ENCODE measurements at places on chromosomes 7 and 10.
A peak's percentile ranks its signal among the peaks of the same experiment; 100 is the strongest.

GRCh38 chr10:5961405-5962100 lies 15.8 kb downstream of the IL15RA start:
- DNase-seq = no peak

GRCh38 chr7:149196705-149197171 lies 1.4 kb downstream of the ZNF282 start:
- no peak for DNase-seq

DNA sequence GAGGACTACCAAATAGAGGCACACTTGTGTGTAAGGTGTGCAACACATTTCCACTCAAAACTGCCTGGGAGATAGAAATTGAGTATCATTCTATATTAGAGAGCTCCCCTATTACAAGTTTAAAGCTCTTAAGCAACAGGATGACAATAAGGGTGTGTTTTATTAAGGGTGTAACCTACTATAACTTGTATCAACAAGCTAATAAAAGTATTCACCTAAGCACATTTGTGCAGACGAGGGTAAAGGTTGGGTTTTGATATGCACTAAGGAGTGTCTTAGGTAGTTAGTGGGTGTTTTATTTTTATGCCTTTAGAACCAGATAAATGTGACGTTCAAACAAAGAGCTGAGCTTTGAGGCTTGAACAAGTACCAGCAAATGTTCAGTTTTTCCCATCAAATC lies 2.8 kb upstream of the FAM53B start:
- no peak for DNase-seq

GRCh38 chr7:137923380-137923779 lies 76.6 kb upstream of the DGKI start:
- no peak for DNase-seq

DNA sequence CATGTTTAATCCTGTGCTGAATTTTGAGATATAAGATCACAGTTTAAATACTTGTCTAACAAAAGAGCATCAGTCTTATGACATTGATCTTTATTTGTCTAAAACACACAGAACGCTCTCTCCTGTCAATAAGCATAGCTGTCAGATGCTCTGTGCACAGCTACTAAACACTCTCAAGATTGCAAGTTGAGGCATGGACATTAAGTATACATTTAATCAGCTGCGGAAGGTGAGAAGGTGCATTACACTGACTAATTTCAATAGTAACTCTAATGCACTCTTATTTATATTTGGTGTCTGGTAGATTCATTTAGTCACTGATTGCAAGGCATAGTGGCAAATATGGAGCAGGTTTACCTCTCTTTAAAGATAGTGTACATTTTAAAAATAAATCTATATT lies 580.3 kb upstream of the NRP1 start:
- no peak for DNase-seq

GRCh38 chr10:129184196-129184595 lies 282.8 kb upstream of the MGMT start:
- no peak for DNase-seq

DNA sequence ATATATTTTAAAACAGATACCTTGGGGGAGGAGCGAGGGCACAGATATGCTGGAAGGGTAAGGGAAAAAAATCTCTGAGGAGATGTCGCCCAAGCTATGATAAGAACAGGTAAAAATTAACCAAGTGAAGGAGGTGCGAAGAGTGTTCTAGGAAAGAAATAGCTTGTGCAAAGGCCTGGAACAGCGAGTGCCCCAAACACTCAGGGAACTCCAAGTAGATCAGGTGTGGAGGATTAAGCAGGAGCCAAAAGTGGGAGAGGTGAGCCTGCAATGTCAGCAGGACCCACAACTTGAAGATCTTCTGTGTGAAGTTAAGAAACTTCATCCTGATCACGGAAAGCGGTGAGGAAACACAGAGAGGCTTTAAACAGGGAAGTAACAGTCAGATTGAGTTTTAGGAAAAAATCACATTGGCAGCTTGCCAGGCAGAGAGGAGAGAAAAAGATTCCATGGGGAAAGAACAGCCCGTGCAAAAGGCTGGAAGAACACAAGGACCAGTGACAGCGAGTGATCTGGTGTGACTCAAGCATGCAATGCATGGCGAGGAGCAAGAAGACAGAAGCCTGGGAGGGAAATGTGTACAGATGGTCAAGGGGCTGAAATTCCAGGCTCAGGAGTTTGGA lies 30.7 kb downstream of the FGF8 start:
- no peak for DNase-seq

DNA sequence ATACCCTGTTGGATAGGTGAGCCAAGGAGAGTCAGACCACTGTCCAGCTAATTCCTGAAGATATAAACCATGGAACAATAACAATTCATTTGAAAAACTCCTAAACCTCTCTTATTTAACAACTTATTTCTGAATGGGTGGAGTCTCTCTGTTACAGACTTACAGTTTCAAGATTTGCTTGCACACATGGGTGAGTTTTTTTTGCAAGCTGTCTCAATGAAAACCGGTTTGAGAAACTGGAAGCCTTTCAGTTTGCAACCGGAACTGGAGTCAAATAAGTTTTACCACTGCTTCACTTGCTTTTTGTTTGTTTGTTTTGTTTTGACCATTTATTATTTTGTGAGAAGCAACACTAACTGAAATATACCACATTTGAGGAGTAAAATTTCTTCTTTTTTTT lies 243.8 kb downstream of the MTERF1 start:
- no peak for DNase-seq

- DNase-seq = no peak
Observed at GRCh38 chr7:140678816-140679130, 6.0 kb downstream of the ADCK2 start.

DNA sequence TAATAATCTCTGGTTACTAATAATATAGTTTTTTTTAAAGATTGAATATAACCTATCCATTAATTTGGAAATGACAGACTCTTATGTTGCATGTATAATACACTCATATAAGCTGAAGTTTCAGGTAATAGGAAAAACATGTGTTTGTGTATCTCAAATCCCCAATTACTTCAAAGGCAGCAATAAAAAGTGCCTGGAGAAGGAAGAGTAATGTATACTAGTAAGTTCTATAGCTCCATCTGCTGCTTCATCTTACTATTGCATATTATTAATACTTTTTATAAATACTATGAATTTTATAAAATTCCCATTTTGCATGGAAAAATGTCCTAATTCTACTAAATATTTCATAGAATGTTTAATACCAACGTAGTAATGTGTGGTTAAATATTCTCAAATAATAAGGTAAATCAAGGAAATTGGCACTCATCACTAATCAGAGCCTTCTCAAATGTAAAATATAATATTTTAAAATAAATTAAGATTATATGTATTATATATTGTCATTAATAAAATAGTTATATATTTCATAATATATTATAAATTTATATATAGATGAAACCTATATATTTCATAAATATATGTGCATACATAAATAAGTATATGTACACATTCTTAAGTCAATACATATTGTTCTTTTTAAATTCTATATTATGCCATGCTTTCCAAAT lies 311.9 kb downstream of the HGF start:
- DNase-seq = peak; percentile 13

Measured in HCT116 (cell line).